ENCODE measurements at places on chromosomes 7 and 10.

GRCh38 chr7:96315125-96315512 is 6.8 kb downstream of the SLC25A13 start:
- no peak for DNase-seq

GRCh38 chr10:127142136-127142535 is 54.3 kb downstream of the INSYN2A start:
- no peak for DNase-seq

GRCh38 chr10:129761981-129762956 is 201.8 kb downstream of the EBF3 start:
- DNase-seq: no peak

DNA sequence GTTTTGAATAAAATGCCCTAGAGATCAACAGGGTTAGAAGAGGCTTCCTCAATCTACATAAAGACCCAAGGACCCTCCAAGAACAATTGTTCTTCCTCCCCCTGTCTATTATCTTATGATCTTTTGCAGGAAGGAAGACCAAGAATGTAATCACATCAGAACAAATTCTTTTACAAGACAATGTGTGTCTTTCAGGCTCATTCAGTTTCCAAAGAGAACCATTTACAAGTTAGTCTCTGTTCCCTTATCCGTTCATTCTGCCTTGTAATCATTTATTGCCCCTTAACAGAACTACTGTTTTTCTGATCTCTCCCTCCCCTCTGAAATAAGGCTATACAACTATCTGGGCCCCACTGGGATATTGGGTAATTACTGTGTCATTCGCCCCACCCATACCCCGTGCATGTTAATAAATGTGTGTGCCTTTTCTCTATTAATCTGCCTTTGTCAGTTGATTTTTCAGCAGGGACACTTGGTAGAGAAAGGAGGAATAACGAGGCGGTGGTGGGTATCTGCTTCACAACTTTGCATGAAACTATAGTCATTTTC is 5.7 kb upstream of the MKRN1 start:
- DNase-seq: no peak

DNA sequence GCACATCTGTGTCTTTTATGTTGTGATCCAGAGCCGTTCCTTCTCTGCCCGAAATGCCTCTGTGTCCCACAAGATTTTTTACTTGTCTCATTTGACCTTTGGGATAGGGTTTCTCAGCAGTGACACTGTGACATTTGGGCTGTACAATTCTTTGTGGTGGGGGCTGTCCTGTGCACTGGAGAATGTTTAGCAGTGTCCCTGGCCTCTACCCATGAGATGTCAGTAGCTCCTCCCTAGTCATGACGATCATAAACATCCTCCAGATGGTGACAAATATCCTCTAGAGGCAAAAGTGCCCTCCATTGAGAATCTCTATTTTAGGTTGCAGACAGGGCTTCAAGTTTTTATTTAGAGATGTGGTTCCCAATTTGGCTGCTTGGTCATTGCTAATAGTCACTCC is 91.3 kb downstream of the PPP1R17 start:
- no peak for DNase-seq

GRCh38 chr10:16945593-16945992 is 128.4 kb upstream of the RSU1 start:
- no peak for DNase-seq

DNA sequence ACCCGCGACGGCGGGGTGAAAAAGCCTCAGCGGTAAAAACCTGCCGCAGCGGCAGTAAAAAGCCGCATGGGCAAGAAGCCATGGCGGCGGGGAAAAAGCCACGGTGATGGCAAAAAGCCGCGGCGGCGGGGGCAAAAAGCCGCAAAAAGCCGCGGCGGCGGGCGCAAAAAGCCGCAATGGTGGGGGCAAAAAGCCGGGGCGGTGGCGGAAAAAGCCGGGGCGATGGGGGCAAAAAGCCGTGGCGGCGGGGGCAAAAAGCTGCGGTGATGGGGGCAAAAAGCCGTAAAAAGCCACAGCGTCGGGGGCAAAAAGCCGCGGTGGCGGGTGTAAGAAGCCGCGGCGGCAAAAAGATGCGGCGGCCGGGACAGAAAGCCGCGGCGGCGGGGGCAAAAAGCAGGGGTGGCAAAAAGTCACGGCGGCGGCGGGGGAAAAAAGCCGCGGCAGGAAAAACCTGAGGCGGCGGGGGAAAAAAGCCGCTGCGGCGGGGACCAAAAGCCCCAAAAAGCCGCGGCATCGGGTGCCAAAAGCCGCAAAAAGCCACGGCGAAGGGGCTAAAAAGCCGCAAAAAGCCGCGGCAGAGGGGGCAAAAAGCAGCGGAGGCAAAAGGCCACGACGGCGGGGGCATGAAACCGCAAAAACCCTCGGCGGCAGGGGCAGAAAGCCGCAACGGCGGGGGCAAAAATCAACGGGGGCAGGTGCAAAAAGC is 488.5 kb downstream of the ZNF33B start:
- no peak for DNase-seq

DNA sequence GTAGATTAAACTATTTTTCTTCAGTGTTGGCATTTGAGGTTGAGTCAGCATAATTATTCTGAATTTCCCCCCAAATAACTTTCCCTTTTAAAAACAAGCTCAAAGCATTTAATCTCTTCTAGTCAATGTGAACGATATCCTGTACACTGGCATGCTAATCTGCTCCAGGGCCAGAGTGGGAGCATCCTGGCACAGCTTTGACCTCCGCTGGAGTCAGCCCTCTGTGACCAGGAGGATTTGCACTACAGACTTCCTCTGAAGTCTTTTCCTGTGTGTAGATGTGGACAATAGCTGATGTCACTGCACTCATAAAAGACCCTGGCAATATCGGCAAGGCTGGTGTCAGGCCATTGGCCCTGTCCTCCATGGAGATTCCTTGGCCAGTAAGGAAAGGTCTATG is 340.2 kb downstream of the CDC14C start:
- no peak for DNase-seq

- DNase-seq: no peak
These were observed 37.5 kb downstream of the ENO4 start for GRCh38 chr10:116886772-116887171.

DNA sequence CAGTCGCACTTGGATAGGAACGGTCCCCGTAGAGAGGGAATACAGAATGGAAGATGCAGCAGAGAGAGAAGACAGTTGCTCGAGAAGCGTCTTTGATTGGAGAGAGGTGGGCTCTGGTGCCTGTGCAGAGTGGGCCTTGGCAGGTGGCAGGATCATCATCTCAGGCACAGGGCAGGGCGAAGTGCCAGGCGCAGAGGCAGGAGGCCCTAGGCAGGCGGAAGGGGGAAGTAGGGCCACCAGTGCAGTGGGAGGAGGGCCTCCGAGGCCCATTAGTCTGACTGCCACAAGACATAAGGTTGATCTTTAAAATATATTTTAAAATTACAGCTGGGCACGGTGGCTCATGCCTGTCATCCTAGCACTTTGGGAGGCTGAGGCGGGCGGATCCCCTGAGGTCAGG is 10.1 kb downstream of the CARD11 start:
- DNase-seq: no peak

GRCh38 chr10:110008518-110009339 is 945 bp downstream of the ADD3 start:
- peak; percentile 30 for DNase-seq

DNA sequence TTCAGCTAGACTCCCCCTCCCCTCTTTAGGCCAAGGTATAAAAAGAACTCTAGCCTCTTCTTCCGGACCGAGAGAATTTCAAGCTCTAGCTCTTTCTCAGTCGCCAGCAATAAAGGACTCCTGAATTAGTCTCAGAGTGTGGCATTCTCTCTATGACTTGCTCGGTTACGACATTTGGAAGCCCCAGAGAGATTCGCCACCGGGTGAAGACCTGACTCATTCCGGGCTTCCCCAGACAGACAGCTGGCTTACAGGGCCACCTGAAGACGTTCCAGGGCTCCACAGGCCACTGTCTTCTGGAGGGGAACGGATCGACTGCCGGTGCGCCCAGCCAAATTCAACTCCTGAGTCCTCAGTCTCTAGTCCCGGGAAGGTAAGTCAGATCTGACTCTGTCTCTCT is at the start of gene AKR1B15:
AKR1B15 (plus strand) TSS at position 234 of the 400 bp plus-strand sequence. CDS start 15,510 bp downstream, outside the sequence.
- DNase-seq: no peak

GRCh38 chr10:124328477-124329220 is 90.1 kb downstream of the OAT start:
- DNase-seq: no peak

DNA sequence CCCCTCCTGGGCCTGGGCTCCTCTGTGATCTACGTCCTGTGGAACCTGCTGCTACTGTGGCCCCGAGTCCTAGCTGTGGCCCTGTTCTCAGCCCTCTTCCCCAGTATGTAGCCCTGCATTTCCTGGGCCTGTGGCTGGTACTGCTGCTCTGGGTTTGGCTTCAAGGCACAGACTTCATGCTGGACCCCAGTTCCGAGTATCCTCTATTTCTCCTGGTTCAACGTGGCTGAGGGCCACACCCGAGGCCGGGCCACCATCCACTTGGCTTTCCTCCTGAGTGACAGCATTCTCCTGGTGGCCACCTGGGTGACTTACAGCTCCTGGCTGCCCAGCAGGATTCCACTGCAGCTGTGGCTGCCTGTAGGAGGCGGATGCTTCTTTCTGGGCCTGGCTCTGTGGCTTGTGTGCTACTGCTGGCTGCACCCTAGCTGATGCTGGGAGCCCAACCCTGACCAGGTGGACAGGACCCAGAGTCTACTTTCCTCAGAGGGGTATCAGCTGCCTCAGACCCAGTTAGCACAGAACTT is 37.8 kb upstream of the MMD2 start:
- DNase-seq: no peak

DNA sequence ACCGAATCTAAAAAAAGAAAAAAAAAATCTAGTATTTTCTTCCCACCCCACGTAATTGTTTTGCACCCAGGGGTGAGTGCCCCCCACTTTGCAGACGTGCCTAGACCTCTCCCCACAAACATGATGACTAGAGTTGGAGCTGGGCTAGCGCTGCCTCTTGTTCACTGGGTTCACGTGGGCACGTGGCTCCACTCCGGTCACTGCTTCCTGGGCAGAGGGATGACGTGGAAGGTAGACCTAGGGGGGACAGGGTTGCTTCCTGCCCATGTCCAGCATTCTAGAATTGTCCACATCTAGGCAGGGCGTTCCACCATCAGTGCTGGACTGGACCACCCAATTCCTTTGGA is 861 bp upstream of the LIMK1 start:
- no peak for DNase-seq

- DNase-seq: no peak
These were observed 38.6 kb upstream of the NPY start for GRCh38 chr7:24245362-24245761.

DNA sequence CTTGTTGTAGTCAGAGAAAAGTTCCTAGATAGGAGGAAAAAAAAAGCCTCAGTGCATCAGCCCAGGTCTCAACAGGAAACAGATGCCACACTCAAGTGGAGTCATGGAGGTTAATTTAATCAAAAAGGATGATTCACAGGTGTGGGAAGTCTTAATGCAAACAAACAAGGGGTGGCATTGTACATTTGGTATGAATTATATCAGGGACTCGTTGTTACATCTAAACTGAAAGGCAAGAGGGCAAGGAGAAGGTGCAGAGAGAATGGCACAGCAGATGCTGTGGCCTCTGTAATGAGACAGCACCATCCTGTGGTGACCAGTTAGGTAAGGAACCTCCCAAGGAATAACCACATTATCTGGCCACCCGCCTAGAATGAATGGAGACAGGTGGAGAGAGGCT is 133.7 kb downstream of the PTPRZ1 start:
- no peak for DNase-seq

DNA sequence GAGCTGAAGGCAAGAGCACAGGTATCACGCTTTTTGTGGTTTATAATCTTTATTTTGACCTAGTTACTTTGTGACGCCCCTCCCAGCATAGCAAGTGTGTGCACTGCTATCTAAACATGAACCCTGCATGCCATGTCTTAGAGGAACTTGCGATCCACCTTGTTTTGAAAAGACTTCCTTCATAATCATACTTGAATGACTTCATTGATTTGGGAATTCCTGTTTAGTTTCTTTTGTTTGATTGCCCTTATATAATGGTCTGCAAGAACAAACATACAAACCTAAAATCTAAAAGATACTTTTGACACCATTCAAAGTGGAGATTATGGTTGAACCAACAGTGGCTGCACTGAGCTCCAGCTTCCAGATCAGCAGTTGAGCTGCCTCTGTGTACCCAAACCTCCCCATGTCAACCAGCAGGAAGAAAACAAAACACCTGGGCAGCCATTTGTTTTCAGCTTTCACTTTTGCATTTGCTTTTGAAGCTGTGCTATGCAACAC is 132.6 kb downstream of the CELF2 start:
- no peak for DNase-seq

GRCh38 chr7:112510001-112510742 is 29.4 kb downstream of the LSMEM1 start:
- DNase-seq: no peak

DNA sequence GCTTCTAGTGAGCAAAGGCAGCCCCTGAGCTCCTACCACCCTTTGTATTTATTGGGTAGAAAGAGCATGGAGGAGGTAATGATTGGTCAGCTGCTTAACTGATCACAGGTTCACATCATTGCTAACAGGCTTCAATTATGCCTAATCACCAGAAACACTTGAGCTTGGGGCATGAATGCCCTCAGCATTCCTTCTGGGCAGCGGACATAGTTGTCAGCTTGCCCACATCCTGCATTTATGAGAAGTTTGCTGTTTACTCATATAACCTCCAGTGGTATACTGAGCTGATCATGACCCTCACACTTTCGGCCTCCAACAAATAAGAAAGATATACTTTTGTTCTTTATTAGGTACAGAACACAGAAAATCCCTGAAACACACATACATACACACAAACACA is 140.3 kb upstream of the ODAD2 start:
- no peak for DNase-seq

DNA sequence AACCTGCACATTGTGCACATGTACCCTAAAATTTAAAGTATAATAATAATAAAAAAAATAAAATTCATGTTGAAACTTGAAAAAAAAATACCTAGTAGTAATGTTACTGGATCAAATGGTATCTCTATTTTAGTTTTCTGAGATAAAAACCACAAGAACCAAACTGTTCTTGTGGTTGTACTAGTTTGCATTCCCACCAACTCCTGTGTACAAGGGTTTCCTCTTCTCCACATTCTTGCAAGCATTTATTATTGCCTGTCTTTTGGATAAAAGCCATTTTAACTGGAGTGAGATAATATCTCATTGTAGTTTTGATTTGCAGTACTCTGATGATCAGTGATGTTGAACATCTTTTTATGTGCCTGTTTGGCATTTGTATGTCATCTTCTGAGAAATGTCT is 177.7 kb downstream of the KIF20B start:
- no peak for DNase-seq

DNA sequence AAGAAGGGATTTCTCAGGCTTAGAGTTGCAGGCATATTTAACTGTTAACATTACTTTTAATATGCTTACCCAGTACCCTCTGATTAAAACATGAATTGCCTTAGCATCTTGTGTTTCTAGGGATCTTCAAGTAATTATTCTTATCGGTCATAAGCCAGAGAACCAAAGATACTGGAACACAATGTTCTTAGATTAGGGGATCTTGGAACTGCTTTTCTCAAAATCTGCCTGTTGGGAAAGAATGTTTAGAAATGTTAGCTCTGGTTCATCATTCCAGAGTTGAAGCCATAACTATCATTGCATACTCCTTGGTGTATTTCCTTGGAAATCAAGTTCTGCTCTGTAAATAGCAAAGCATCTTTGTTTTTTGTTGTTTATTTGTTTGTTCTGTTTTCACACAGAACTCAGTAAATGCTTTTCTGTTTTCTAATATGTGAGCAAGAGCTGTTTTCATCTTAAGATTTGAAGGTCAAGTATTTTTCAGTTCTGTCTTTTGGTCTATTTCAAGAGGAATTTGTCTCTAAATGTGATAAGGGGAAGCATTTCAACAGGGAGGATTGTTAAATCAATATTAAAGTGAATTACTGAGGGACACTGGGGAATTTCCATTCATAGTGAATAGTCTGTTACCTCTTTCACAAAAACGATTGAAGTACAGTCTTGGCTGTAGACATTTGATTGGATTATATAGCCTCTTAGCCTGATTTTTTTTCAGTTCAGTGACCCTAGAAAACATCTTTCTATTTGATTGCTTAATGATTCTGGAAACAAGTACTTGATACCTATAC is 103.2 kb upstream of the CYP26C1 start:
- no peak for DNase-seq
